ENCODE measurements at places on chromosomes 13 and 19.

- no peak for DNase-seq
Observed at GRCh38 chr13:109369353-109370052, 416.9 kb downstream of the IRS2 start.

GRCh38 chr13:36919171-36919832 lies 736 bp downstream of the SMAD9 start:
- DNase-seq = peak; percentile 24

GRCh38 chr13:79711631-79712030 lies 230.7 kb downstream of the NDFIP2 start:
- no peak for DNase-seq

GRCh38 chr13:51974482-51974881 lies 36.8 kb downstream of the ATP7B start:
- DNase-seq = no peak

DNA sequence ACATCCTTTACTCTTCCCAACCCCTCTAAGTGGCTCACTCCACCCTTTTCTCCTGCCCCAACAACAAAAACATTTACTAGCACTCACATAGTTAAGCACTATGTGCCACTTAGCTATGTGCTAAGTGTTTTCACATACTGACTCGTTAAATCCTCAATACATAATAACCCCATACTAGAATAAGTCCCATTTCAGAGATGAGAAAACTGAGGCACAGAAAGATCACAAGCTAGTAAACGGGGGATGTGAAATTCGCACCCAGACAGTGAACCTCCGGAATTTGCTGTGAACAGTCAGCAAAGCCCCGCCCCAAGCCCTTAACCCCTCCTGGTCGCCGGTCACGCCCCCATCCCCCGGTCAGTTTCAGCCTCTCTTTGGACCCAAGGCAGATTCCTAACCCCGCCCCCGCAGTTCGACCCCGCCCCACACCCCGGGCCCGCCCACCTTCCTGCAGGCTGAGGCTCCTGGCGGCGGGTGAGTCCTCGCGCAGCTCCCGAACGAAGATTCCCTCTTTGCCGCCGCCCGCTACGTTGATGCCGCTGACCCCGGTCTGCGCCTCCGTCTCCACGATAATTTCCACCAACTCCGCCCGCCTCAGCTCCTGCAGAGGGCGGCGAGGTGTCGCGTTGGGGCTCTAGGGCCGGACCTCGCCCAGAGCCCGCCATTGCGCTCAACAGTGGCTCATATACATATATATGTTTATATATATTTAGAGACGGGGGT lies 9.8 kb downstream of the PRX start:
- DNase-seq = peak; percentile 88

DNA sequence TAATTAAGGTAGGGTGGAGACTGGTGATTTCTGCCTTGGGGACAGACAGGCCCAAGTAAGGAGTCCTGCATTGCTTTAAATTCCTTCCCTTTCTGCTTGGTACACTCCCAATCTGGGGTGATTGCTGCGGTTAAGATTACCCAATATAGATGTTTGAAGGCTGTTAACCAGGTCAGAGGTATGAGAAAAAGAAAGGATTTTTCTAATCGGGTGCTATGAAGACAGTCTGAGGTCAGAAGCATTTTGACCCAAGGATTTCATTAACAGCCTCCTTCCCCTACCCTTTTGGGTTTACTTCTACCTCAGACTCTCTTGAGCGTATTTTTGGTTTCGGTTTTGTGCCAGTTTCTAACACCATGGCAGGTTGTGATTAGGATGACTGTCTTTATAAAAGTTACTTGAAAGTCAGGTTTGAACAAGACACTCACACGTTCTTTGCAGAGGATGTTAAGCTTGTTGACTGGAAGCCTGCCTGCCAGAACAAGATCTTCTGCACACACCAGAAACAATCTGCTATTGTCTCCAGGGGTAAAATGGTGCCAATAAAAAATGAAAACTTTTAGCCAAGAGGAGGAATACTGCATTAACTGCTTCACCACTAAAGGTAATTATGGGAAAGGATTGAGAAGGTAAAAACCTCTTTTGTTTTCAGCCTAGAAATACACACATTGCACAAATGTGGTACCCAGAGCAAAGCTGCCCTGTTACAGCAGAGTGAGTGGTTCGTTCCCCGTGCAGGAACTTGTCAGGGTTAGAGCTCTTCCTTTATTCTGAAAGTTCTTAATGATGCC lies 108.8 kb downstream of the NDFIP2 start:
- no peak for DNase-seq

DNA sequence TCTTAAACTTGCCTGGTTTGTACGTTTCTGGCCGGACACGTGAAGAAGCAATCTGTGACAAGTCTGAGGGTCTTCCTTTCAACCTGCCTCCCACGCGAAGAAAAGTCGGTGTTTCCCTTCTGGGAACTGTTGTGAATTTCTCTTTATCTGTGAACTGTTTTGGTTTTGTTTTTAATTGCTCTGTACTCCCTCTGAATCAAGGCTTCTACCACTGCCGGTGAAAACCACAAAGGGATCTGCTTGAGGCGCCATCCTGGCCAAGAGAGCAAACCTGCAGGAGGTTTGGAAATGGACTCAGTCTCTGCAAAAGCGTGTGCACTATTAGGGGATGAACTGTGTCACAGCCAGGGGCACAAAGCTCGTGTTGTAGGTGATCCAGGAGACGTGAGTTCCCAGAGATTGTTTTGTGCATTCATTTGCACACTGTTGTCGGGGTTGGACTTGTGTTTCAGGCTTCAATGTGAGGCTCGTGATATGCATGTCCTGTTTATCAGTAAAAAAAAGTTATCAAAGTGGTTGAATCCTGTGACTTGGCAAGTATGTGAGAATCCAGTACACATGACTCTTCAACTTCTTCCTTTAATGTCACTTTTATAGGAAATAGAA lies 9.7 kb downstream of the SIGLEC8 start:
- no peak for DNase-seq

DNA sequence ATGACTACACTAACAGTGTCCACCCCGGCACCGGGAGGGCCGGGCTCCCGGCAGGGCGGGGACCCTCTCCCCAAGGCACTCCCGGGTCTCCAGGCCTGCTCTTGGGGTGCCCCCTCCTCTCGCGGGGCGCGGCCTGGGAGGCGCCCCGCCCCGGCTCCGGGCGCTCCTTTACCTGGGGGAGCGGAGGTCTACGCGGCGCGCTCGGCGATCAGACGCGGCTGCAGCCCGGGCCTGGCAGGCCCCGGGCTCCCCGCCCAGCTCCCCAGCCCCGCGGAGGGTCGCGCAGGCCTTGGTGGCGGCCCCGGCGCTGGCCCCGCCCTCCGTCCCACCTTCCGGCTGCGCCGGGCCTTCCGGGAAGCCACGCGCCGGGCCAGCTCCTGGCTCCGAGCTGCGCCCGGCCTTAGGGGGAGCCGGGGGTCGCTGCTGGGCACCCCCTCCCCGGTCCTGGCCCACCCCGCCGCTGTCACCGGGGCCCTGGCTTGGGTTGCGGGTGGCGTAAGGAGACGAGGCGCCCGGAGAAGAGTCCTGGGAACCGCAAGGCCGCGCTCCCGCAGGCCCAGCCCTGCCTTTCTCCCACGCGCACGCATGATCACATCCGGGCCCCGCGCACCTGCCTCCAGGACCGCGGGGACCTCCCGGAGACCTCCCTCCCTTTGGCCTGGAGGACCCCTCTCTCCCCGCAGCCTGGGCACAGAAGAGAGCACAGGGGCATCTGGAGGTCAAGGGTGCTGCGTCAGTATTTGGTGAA lies at the start of gene C19orf12:
Gene C19orf12 (minus strand): TSS at position 309 of the 748 bp plus-strand sequence. CDS start 6,848 bp downstream, outside the sequence.
- peak; percentile 37 for DNase-seq

DNA sequence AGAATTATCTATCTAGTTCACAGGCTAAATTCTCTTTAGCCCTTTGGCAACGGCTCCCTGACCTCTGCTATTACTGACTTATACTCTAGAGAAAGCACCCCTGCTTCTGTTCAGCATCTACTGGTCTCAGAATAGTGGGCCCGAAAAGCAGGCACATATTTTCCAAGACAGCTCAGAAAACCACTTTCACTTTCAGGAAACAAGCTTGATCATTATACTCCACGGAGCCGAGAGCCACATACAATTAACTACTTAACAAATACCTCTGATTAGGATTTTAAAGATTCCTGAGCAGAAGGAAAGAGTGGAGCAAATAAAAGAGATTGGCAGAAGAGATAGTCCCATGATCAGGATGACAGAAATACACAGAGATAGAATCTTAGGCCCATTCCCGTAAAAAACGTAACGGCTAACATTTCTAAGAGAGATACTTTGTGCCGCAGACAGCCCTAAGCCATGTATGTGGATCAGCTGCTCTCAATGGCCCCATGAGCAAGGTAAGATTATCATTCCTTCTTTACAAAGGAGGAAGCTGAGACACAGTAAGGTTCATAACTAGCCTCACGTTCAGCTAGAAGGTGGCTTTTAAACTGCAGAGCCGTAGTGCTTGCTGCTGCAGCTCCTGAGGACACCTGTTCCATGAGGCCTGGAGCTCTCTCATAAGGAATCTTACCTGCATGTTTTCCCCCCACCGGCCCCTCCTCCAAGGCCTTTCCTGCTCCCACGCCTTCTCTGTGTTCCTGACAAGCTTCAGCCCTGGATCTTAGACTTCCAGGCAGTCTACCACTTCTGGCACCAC lies 227.2 kb downstream of the FOXO1 start:
- DNase-seq = peak; percentile 28

DNA sequence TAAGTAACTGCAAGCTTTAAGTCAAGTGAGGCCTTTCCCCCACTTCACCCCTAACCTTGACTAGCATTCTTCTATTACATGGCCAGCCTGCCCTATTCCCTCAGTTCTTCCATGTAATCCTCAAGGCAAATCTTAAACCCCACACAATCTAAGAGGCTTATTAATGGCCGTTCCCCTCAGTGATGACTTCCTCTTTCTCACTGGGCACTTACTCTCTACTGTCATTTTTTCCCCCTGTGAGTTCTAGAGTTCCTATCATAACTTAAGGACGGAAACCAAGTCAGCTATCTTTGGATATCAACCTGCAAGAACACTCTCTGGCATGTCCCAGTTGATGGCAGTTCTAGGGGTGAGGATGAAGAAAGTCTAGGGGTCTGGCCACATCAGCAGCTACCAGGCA lies 131.2 kb downstream of the DCLK1 start:
- DNase-seq = no peak

- peak; percentile 94 for DNase-seq
Observed at GRCh38 chr19:39996811-39997637, at the start of gene ZNF546. TSS of gene ZNF546 (plus strand) at chr19:39997060. CDS start at chr19:39998327, 1,267 bp downstream.

DNA sequence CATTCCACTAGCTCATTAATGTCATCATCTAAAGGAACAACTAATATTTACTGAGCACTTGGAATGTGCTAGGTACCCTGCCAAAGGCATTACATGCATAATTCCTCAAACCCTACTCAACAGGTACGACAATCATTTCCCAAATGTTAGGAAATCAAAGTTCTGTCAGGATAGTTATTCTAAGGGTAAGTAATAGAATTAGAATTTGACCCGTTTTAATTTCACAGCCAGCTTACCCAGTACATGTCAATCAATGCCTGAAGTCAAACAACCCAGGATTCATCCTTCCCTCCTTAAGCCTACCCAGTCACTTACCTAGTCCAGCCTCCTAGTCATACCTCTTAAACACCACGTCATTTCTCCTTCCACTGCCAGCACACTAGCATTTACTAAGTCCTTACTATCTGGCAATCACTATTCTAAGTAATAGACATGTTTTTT lies 2.4 kb downstream of the LNX2 start:
- no peak for DNase-seq

GRCh38 chr19:5182751-5183150 lies 157.9 kb downstream of the PTPRS start:
- DNase-seq = no peak

Data from astrocyte of the spinal cord (primary cell).